ENCODE measurements at places on chromosomes 7 and 10.

DNA sequence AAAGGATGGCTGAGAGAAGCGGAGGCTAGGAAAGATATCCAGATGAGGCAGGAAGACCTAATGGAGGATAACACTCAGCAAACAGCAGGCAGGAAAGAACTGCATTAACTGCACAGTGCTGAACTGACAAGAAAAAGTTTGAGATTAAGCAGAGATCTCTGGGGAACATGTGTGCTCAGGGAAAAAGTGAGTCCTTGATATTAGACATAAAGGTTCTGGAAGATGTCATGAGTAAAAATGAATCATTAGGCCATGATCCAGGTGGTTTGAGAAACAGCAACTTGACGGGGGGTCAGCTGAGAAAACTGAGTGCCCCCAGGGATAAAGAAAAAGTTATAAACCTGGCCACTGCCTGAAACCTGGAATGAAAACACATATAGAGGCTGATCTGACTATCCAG lies 27.3 kb upstream of the ANK3 start:
- DNase-seq, result no peak

DNA sequence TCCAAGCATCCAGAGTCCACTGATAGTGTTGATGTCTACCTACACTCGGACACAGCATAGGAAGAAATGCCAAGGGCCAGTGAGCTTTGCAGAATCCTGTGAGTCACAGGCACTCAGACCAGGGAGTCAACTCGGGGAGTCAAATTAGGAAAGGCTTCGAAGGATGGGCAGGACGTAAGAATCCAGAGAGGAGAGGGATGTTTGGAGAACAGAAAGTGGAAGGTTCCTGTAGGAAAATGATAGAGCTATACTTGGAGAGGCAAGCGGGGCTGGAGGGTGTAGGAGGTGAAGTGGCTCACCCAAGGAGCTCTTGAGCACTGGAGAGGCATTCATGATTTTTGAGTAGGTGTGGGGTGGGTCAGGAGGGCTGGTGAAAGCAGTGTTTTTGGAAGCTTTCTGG lies 3.0 kb downstream of the ZYX start:
- DNase-seq, result no peak

- no peak for DNase-seq
Measured at GRCh38 chr10:63156236-63156635, 23.1 kb downstream of the NRBF2 start.

GRCh38 chr7:104931181-104931781 lies 82.7 kb upstream of the KMT2E start:
- DNase-seq, result no peak

- no peak for DNase-seq
Measured at GRCh38 chr7:19375976-19376375, 230.8 kb upstream of the FERD3L start.

GRCh38 chr10:103747193-103747865 lies 108.0 kb downstream of the SH3PXD2A start:
- no peak for DNase-seq

- DNase-seq, result no peak
Measured at GRCh38 chr7:100859856-100860255, 7.3 kb upstream of the TRIP6 start.

GRCh38 chr7:113159746-113160339 lies 41.5 kb upstream of the SMIM30 start:
- DNase-seq, result no peak

GRCh38 chr10:33454554-33454953 lies 120.1 kb upstream of the NRP1 start:
- no peak for DNase-seq

GRCh38 chr7:41425926-41426325 lies 277.0 kb downstream of the INHBA start:
- DNase-seq, result no peak

DNA sequence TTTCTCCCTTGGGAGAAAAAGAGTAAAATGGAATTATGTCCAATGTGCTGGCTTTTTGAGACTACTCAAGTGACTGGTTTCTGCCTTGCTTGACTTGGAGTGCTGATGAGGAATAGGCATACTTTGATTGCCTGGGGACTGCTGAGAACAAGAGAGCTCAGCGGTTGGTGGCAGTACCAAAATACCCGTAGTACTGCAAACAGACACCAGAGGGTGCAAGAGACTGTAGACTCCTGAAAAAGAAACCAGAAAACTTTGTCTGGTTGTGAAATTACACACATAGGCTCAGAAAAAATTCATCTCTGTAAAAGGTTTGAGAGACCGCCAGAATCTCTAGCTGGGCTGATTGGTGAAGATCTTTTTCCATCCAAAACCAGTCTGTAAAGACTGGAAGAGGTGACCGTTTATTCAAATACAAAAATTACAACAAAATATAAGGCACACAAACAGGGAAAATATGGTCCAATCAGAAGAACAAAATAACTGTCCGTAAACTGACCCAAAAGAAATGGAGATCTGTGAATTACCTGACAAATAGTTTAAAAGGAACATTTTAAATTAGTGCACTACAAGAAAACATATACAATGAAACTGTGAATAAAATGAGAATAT lies 18.5 kb downstream of the BICC1 start:
- DNase-seq, result peak; percentile 55
